Activated CD4-positive, CD25-positive, alpha-beta regulatory T cell (primary cell): ENCODE measurements at places on chromosomes 3 and 15.

- DNase-seq, result no peak
Measured at GRCh38 chr3:128745742-128746141, 19.8 kb downstream of the RAB7A start.

DNA sequence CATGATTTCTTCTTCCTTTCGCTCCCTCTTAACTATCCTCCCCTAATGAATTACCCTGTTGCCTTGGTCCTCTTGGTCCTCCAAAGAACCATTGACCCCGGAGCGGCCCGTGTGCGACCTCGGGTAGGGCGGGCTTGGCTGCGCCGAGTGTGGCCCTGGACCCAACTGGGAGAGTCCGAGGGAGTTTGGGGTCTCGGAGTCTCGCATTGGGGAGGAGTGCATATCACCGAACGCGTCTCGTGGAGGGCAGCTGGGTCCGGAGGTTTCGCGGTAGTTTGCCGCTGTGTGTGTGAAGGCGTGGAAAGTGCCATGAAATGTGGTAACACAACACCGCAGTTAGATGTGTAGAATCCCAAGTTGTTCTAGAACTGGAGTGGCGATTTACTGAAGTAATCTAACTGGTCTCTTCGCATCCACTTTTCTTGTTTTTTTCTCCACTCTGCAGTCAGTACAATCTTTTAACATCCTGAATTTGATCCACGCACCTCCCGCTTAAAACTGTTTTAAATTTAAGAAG lies 363 bp downstream of the GTF2E1 start:
- no peak for DNase-seq

- DNase-seq, result no peak
Measured at GRCh38 chr15:73397461-73397860, 28.7 kb upstream of the HCN4 start.

DNA sequence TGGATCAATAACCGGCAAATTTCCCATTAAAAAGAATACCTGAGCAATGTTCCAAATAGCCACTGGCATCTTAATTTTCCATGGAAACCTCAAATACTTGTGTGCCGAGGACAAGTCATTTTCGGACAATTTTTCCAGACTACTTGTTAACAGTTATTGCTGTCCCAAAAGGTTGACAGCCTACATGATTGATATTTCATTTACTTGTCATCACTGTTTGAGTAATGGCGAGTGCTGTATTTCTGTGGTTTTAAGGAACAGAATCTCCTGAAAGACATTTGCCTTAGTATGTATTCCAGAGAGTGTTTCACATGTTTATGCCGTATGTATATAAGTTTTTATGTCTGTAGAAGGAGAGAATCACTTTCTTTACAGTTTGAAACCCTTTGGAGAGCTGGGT lies 36.7 kb downstream of the MAP2K5 start:
- no peak for DNase-seq

DNA sequence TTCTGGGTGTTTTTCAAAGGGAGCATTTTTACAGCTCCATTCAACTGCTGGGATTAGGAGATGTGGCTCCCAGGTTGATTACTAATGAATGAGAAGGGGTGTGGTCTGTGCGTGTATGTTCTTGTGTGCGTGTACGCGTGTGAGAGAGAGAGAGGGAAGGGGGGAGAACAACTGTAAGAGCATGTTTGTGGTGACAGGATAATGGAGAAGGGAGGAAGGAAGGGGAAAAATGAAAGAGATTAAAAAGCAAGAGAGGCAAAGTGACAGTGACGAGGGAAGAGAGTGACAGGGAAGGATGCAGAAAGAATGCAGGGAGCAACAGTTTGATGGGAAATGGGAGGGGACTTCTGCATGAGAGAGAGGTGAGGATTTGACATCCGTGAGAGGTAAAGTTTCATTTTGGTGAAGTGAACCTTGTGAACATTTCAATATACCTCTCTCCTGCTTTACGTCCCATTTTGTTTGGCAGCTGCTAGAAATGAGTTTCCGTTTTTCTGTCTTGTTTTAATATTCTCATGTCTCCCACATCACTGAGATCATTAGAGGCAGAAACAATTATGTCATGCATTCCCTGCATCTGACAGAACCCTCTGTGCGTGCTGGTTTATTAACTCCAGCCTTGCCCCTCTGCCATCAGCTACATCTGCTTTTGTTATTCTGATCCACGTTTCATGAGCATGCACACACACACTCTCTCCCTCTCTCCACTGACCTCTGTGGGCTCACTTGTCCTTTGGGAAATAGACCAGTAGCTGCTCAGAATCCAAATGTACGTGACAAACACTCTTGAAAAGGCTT lies 161.6 kb downstream of the GAP43 start:
- DNase-seq, result no peak

DNA sequence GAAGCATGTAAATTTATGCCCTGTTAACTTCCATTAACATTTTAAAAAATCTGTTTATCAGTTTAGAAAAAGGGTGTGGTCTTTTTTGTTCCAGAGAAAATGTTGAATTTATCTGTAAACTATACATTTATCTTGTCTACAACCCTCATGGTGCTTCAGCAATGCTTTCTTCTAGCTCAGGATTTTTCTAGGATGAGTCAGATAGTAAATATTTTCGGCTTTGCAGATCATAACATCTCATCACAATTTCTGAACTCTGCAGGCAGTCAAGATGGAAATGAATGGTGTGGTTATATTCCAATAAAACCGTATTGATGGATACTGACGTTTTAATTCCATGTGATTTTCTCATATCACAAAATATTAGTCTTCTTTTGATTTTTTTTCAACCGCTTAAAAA lies 70.5 kb upstream of the FOXB1 start:
- no peak for DNase-seq

DNA sequence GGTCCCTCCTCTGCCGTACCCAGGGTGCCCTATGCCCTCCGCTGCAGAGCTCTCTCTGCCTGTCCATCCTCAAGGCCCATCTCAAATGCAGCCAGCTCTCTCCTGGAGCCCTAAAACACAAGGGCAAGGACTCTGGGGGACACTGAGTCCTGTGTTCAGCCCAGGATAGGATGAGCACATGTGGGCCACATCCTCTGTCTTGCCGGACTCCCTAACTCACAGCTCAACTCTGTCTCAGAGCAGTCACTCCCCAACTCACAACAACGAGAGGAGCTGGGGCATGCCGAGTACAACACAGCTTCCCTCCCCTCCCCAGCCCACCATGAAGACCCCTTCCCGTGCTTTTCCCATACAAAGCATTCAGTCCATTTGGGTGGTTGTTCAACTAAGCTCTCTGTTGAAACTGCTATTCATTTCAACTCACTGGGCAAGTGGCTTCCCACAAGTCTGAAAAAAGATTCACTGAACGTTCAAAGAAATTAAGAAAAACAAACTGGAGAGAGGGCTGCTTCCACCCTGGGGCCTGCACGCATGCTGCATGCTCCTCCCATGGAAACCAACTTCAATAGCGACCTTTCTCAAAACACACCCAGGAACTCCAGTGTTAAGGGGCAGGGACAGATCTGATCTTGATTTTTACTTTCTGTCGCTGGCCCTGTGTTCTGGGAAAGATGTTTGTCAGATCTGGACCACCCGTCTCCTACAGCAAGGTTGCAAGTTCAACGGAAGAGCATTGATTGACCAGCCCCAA lies 124.3 kb upstream of the IGF1R start:
- DNase-seq, result no peak

GRCh38 chr3:186221760-186222378 lies 113.0 kb upstream of the ETV5 start:
- DNase-seq, result no peak

DNA sequence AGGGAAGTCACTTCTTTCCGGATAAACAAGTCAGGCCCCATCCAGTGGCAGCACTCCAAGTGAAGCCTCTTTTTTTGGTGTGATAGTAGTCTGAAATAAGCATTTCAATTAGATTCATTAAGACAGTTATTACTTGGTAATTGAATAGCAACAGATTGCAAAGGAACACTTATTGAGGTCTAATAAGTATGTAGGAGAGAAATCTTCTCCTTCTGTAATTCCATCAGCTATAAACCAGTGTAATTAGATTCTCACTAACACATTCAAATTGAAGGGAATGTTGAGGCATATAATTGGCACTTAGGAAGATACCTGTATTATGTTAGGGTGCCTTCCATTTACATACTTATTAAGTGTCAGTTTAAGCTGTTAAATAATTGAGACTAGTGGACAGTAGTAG lies 73.9 kb downstream of the SEMA6D start:
- no peak for DNase-seq
